Breast epithelium (tissue), 4 donors: ENCODE measurements at places on chromosomes 2 and 18.

GRCh38 chr2:55707751-55708150 lies 14.1 kb upstream of the PNPT1 start:
- H3K27ac ChIP-seq, result no peak overlapping the region
- no peaks in the 10 kb centered on the region for H3K36me3 ChIP-seq
- DNase-seq, result no peak
- no peak overlapping the region for H3K4me3 ChIP-seq
- no peaks in the 10 kb centered on the region for H3K27me3 ChIP-seq

- no peaks in the 10 kb centered on the region for H3K36me3 ChIP-seq
- no peak overlapping the region for H3K27ac ChIP-seq
- no peaks in the 10 kb centered on the region for H3K4me1 ChIP-seq
- DNase-seq, result no peak
Measured at GRCh38 chr2:48474574-48475298, 55.2 kb upstream of the STON1 start.

- no peaks in the 10 kb centered on the region for H3K27me3 ChIP-seq
- peak; percentile 63 for DNase-seq
- H3K27ac ChIP-seq, result peak overlapping the region; percentile 92
- H3K4me1 ChIP-seq, result peaks cover 2% of the 10 kb centered on the region
- no peak overlapping the region for H3K4me3 ChIP-seq
Measured at GRCh38 chr2:28681158-28681571, 70.5 kb upstream of the PPP1CB start.

GRCh38 chr2:238476258-238476657 lies 49.5 kb downstream of the ASB1 start:
- H3K36me3 ChIP-seq, result no peaks in the 10 kb centered on the region
- DNase-seq, result no peak
- H3K27ac ChIP-seq, result no peak overlapping the region
- H3K4me1 ChIP-seq, result no peaks in the 10 kb centered on the region
- no peak overlapping the region for H3K4me3 ChIP-seq
- H3K27me3 ChIP-seq, result no peaks in the 10 kb centered on the region

GRCh38 chr2:80370375-80371009 lies 65.9 kb upstream of the LRRTM1 start:
- no peak for DNase-seq
- no peaks in the 10 kb centered on the region for H3K36me3 ChIP-seq
- no peaks in the 10 kb centered on the region for H3K4me1 ChIP-seq
- no peaks in the 10 kb centered on the region for H3K27me3 ChIP-seq
- H3K27ac ChIP-seq, result no peak overlapping the region

DNA sequence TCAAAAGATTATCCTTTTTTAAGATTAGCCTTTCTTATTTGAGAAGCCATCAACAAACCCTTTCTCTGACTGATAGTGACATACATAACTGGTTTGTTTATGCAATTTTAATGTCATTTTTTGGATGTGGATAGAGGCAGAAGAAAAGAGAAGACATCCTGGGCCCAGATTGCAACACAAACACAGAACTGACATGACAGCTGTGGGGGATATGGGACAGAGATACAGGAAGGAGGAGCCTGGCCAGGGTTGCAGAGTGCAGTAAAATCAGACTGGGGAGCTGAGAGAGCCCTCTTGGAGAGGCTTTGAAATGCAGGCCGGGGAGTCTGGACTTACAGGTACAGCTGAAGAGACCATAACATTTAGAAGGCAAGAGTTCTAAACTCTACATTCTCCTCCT lies 65.1 kb downstream of the SIGLEC15 start:
- no peak overlapping the region for H3K27ac ChIP-seq
- H3K4me3 ChIP-seq, result no peak overlapping the region
- H3K36me3 ChIP-seq, result no peaks in the 10 kb centered on the region
- no peaks in the 10 kb centered on the region for H3K4me1 ChIP-seq
- H3K27me3 ChIP-seq, result no peaks in the 10 kb centered on the region

GRCh38 chr2:61443342-61444041 lies 27.4 kb downstream of the USP34 start:
- H3K27ac ChIP-seq, result no peak overlapping the region
- H3K27me3 ChIP-seq, result no peaks in the 10 kb centered on the region
- H3K36me3 ChIP-seq, result no peaks in the 10 kb centered on the region
- no peak for DNase-seq

DNA sequence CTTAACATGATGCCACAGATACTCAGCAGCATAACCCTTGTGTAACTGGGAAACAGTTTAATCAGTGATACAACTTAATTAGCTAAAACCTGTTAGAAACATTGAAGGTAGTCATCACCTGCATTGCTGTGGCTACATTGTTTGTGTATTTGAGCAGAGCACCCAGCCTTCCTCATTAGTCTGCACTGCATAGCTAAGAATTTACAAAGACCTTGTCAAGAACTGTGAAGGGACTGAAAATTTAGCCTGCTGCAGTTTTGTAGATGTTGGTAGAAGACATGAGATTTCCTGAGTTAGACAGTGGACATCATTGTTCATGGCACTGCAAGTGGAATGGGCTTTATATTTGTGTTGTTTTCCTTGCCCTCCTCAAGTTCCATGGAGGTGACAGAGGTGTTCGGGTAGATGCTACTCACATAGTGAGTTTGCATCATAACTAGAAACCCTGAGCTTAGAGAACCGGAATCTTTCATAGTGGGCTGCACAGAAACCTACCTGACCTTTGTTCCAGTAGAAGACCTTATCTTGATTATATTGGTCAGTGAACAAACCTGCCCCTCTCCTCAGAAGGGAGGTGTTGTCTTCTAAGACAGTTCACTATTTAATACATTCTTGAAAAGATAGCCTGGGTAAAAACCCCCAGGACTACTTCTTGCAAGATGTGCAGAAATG lies 12.5 kb downstream of the VAPA start:
- no peaks in the 10 kb centered on the region for H3K36me3 ChIP-seq
- DNase-seq, result no peak
- H3K27ac ChIP-seq, result no peak overlapping the region
- H3K4me1 ChIP-seq, result peaks cover 9% of the 10 kb centered on the region

DNA sequence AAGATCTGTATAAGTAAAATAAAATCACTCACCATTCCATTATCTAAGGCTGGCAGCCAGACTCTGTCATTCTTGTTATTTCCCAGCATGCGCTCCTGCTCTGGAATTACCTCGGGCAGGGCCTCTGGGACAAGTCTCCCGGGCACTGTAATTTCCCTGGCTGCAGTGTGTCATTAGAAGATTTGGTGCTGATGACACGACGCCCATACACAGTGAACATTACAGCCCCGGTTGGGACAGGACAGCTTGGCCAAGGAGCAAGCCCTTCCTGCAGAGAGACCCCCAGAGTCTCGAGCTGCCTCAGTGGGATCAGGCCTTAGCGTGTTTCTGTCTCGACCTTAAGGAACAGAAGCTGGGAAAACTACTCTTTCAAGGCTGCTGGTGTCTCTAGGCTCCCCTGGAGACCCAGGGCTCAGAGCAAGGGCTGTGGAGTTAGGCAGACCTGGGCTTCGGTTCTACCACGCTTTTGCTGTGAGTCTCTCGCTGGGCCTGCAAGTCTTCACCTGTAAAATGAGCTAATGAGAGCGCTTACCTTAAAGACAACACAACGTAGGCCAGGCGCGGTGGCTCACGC lies 39.7 kb downstream of the SMAD7 start:
- no peak for DNase-seq
- no peaks in the 10 kb centered on the region for H3K36me3 ChIP-seq
- H3K27me3 ChIP-seq, result no peaks in the 10 kb centered on the region

DNA sequence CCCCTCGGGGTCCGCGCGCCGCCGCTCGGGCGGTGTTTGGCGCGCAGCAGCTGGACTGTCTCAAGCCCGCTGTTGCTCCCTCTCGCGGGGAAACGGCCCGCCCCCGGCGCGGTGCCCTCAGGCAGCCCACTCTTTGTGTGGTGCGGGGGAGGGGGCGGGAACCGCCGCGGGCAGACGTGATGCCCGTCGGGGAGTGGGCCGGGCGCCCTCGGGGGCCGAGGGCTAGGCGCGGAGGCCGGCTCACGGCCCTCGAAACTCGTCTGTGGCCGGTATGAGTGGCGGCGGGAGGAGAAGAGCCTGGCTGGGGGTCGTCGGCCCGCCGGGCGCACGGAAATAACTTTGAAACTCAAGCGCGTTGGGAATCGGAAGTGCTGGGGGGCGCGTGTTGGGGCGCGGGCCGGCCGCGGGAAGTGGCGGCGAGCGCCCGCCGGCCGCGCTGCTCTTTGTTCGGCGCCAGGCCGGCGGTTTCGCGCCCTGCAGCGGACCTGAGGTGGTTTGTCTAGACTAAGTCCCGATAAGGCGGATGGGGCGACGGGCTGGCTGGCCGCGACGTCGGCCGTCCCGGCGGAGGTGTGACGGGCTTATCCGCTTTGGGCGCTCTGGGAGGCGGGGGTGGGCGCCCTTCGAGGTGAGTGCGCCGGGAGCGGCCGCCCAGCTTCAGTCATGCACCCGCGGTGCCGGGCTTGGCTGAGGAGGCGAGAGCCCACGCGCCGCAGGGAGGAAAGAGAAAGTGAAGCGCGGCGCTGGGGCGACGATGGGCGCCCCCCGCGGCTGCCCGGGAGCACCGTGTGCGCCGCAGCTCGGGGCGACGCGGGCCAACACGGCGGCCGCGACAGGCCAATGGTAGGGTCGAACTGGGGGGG lies 679 bp downstream of the PTMA start:
- H3K4me1 ChIP-seq, result peaks cover 6% of the 10 kb centered on the region
- peak; percentile 36 for DNase-seq

DNA sequence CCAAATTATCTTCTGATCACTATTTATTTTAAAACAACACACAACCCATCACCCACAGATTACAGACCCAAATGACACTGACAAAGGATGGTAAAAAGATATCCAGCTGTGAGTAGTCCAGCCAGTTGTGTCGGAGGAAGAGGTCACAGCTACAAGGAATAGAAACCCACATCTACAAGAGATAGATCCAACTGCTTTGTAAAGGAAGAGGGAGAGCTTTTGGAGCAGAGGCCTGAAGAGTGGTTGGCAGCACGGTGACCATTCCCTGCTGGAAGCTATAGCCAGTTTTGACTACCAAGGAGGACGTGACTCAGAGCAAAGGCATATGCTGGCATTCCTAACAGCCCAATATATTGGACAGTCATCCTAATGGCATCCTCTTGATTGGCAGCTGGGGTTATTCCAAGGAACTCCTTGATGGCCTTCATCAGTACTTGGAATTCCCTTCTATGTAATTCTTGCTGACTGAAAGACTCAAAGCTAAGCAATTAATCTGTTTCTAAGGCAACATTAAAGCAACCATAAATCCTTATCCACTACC lies 17.1 kb downstream of the SLC8A1 start:
- DNase-seq, result no peak
- H3K36me3 ChIP-seq, result no peaks in the 10 kb centered on the region
- H3K4me1 ChIP-seq, result no peaks in the 10 kb centered on the region
- no peak overlapping the region for H3K27ac ChIP-seq
- no peak overlapping the region for H3K4me3 ChIP-seq

GRCh38 chr2:24762518-24762917 lies 30.7 kb downstream of the PTRHD1 start:
- H3K4me3 ChIP-seq, result no peak overlapping the region
- peaks cover 3% of the 10 kb centered on the region for H3K36me3 ChIP-seq
- no peak for DNase-seq
